HT-29 (cell line): ENCODE measurements at places on chromosomes 1 and 21.

GRCh38 chr1:24659993-24660665 is 17.0 kb downstream of the SRRM1 start:
- DNase-seq = no peak

GRCh38 chr1:174110053-174110452 is 49.3 kb upstream of the RABGAP1L start:
- no peak for DNase-seq

GRCh38 chr21:33237486-33237885 is 7.7 kb downstream of the IFNAR2 start:
- no peak for DNase-seq

GRCh38 chr1:87894062-87894461 is 565.4 kb downstream of the LMO4 start:
- DNase-seq = no peak

GRCh38 chr1:200880212-200880611 is 7.4 kb downstream of the GPR25 start:
- no peak for DNase-seq

DNA sequence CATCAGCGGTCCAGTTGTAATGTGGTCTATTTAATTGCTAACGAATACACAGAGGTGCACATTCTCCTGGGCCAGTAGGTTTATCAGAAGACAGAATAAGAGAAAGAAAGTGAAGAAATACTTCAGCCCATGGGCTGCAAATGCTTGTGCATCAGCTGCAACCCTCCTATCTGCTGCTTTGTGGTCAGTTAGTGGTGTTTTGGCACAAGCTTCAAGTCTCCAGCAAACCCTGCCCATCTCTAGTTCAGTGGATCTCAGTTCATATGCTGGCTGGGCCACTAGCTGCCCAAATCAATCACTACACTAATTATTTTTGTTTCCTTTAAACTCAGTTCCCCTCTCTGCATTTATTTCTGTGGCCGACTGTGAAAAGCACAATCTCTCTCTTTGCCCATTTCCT is 124.2 kb downstream of the KCNJ6 start:
- no peak for DNase-seq

DNA sequence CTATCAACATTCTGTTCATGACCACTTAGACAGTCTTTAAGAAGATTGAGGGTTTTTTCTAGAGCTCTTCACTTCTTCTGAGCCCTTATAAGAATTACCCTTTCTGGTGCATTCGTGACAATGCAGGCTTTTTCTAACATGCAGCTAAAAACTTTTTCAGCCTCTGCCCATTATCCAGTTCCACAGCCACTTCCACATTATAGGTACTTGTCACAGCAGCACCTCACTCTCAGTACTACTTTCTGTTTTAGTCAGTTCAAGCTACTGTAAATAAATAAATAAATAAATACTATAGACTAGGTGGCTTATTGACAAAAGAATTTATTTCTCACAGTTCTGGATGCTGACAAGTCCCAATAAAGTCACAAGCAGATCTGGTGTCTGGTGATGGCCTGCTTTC is 284.4 kb upstream of the PKN2 start:
- no peak for DNase-seq

GRCh38 chr1:66490816-66491215 is 43.1 kb upstream of the SGIP1 start:
- no peak for DNase-seq

GRCh38 chr1:114512595-114513280 is 1.7 kb upstream of the TRIM33 start:
- DNase-seq = no peak

DNA sequence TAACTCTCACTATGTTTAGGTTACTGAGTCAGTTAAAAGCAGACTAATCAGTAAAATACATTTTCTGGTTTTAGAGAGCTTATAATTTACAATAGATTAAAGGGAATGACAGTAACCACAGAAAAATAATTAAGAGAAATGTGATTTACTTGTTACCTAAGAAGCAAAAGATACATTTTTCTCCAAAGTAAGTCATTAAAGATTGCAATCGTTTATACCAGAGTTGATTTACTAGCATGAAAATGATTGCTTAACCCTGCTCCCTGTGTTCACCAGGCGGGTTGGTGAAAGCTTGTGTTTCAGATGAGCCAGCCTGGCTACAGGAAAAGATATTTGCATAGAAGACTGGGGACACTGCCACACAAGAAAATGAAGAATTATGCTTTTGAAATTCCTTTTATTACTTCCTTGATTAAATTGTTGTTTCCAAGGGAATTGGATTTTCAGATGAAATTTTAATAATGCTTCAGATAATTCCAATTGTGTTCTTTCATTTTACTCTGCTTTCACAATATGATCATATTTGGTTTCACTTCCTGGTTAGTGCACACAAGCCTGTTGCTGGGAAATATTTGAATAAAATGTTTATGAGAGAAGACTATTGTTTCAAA is 27.9 kb downstream of the LRRC8B start:
- peak; percentile 39 for DNase-seq

- no peak for DNase-seq
Measured at GRCh38 chr1:223312705-223313414, 51.1 kb downstream of the SUSD4 start.

DNA sequence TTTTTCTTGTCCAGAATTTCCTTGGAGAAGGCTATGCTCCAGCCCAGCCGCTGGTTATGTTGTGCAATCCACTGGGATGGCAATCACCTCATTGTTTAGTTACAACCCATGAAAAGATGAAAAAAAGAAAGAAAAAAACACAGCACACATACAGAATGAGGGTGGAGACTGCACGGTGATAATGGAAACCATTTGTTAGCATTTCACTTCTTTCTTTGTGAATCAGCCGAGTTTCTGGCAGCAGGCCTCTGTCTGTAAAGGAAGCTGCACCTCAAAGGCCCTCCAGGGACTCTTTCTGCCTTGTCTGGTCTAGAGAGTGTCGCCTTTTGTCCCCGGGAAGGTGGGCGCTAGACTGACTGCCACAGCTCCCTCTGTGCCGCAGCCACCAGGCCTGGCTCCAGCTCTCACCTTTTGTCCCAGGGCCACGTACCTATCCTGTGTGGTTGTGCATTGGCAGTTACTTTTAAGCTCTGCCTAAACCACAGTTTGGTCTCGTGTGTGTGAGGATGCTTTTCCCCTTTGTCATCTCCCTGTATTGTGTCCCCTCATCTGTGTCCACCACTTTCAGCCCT is 35.6 kb downstream of the NGF start:
- DNase-seq = no peak

DNA sequence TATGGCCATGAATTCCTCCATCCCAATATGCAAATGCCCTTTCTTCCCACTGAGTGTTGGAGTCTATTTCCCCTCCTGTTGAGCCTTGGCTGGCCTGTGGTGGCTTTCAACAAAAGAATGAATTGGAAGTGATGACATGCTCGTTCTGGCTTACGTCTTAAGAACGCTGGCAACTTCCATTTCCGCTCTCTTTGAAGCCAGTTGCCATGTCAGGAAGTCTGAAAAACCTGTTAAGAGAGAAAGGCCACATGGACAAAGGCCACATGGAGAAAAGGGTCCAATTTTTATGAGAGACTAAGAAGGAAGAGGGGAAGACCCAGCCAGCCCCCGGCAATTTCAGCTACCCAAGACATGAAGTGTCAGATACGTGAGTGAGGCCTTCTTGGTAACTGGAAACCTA is 45.6 kb upstream of the GADD45A start:
- DNase-seq = no peak

DNA sequence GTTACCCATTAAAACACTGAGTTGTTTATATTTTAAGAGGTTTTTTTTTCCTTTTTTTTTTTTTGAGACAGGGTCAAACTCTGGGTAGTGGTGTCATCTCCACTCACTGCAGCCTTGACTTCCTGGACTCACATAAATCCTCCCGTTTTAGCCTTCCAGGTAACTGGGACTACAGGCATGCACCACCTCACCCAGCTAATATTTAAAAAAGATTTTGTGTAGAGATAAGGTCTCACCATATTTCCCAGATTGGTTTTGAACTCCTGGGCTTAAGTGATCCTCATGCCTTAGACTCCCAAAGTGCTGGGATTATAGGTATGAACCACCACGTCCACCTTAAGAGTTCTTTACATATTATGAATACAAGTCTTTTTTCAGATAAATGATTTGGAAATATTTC is 146.5 kb downstream of the COQ8A start:
- DNase-seq = no peak

GRCh38 chr1:34060187-34060730 is 104.8 kb downstream of the CSMD2 start:
- no peak for DNase-seq

- no peak for DNase-seq
Measured at GRCh38 chr1:76109404-76109803, 34.9 kb downstream of the ST6GALNAC3 start.

GRCh38 chr1:40663324-40664166 is 1.9 kb downstream of the RIMS3 start:
- no peak for DNase-seq

GRCh38 chr1:45891087-45891486 is 87.7 kb downstream of the MAST2 start:
- no peak for DNase-seq

- no peak for DNase-seq
Measured at GRCh38 chr1:5504364-5504740, 487.9 kb downstream of the NPHP4 start.

DNA sequence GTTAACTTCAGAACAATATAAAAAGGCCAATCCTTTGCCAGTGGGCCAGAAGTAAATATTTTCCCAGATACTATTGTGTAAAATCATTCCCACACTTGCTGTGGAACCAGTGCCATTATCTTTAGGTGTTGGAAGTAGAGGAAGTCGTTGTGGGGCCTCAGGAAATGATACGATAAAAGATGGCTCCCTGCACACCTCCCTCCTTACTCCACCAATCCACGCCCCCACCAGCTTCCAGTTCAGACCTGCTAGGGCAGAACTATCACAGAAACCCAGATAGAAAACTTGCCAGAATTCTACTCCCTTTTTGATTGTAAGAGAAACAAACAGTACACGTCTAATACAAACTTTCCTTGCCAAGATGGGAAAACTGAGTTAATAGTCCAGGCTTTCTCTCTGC is 173.0 kb upstream of the FMN2 start:
- no peak for DNase-seq

DNA sequence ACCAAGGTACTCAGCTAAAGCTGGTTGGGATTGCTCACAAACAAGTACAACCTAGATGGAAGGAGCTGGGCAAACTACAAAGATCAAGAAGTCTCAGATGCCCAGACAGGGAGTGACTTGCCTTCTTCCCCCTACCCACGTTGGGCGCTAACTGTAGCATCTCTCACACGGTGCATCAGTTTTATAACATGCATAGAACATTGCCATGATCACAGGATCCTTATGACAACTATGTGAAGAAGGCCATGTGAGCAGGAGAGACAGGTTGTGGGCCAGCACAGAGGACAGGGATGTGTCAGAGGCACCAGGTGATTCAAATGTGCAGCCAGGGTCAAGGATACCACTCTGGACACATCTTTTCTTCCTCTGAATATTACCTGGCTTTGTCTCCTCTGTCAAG is 28.3 kb upstream of the CYP4B1 start:
- DNase-seq = no peak

DNA sequence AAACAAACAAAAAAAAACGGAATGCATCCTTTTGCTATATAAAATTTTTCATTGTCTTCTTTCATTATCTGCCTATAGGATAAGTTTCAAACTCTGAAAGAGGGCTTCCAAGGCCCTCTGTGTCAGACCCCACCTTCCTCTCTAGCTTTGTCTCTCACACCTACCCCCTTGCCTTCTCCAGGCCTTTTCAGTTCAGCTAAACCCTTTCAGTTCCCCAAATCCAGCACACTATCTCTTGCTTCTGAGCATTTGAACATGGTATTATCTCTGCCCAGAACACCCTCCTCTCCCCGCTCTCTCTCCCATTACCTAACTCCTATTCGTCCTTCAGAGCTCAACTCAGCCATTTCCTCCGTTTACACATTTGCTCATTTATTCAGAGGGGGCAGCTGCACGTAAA is 35.7 kb downstream of the C1orf216 start:
- no peak for DNase-seq

- DNase-seq = no peak
Measured at GRCh38 chr1:74464037-74464436, 48.4 kb downstream of the LRRC53 start.

GRCh38 chr1:18602533-18603211 is 28.0 kb upstream of the PAX7 start:
- no peak for DNase-seq

- DNase-seq = no peak
Measured at GRCh38 chr1:225143001-225143400, 213.5 kb downstream of the DNAH14 start.

DNA sequence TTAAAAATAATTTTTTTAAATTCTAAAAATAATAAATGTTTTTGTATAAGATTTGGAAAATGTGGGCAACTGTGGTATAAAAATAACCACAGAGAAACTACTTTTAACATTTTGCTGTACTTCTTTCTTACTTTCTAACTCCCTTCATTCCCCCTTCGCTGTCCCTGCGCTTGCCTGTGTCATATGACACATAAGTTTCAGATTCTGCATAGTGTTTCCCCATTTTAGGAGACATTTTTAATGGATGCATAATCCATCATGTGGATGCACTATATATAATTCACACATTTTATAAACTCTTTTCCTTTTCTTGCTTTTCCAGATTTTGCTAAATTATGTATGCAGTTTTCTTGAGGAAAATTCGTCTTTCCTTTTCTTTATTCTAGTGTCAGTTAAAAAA is 16.3 kb downstream of the ATG4C start:
- no peak for DNase-seq
